ENCODE measurements at places on chromosomes 12 and 14.

DNA sequence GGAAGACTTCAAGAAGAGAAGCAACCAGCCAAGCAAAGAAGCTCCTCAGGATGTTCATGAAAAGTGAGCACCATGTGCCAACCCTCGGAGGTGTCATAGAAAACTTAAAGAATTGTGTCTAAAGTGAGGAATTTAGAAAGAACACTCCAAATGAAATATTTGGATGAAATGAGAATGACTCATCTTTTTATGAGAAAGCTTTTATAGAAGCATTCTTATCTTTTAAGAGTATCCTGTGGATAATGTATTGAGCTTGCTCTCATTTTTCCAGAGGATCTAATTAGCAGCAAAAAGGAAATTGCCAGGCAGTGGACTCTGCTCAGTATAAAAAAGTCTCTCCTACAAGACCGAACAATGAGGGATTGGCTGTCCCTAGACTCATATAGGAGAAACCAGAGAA is 454.9 kb downstream of the LRIG3 start:
- DNase-seq = no peak

- no peak for DNase-seq
Observed at GRCh38 chr12:14999695-15000365, 27.0 kb downstream of the PDE6H start.

DNA sequence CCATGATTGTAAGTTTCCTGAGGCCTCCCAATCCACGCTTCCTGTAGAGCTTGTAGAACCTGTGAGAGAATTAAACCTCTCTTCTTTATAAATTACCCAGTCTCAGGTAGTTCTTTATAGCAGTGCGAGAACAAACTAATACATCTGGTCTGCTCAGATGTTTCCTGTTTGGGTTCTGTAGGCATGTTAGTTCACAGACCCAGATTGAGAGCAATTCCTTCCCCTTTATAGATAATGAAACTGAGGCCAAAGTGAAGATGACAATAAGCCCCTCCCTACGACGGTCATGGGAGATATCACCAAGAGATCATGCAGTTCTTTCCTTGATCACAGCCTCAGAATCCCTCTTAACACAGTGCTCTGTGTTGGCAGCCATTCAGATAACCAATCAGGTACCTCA is 76.5 kb upstream of the CLMN start:
- DNase-seq = no peak

- no peak for DNase-seq
Observed at GRCh38 chr14:70599345-70599744, 1.1 kb downstream of the MED6 start.

DNA sequence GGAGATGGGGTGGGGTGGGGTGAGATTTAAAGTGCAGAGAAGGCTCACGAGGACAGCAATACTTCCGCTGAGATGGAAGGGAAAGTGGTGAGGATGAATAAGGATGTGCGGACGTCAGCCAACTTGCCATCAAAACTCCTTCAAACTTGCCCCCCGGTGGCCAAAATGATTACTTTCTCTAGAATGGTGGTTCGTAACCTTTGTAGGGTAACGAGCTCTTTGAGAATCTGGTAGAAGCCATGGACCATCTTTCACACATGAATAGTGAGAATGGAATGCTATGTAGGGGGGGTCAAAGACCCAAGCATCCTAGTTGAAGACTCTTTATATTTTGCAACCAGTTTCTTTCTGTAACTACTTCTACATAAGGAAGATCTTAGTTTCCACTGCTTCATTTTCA is 245.9 kb upstream of the DDHD1 start:
- DNase-seq = no peak

DNA sequence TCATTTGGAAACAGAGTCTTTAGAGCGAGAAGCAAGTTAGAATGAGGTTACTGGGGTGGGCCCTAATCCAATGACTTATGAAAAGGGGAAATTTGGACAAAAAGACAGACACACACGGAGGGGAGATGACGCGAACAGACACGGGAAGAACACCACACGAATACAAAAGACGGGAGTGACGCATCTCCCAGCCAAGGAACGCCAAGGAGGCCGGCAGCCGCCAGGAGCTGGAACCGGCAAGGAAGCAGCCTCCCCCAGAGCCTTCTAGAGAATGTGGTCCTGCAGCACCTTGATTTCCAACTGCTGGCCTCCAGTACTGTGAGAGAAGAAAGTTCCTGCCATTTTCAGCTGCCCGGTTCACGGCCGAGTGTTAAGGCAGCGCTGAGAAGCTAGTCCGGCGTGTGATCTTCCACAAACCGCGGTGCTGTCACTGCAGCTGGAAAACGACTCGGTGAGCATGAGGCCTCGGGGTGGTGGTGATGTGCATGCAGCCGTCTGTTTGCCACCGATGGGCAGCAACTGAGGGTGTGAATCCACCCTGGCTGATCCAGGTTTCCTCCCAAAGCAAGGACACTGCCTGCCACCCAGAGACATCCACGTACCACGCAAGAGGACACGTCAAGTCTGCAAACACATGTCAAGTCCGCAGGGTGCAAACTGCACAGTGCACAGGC is 124.5 kb downstream of the NCOR2 start:
- no peak for DNase-seq

DNA sequence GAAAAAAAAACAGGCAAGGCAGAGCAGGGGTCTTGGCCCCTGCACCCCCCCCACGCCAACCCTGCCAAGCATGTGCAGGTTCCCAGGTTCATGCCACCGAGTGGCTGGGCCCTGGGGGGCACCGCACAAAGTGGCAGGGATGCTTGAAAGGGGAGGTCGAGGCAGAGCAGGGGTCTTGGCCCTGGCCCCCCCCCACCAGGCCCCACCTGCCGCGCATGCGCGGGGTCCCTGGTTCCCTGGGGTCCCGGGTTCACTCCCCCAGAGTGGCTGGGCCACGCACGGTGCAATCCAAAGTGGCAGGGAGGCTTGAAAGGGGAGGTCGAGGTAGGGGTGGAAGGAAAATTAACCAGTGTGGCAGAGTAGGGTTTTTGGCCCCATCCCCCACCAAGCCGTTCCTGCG is 312.2 kb downstream of the ALG10 start:
- no peak for DNase-seq

DNA sequence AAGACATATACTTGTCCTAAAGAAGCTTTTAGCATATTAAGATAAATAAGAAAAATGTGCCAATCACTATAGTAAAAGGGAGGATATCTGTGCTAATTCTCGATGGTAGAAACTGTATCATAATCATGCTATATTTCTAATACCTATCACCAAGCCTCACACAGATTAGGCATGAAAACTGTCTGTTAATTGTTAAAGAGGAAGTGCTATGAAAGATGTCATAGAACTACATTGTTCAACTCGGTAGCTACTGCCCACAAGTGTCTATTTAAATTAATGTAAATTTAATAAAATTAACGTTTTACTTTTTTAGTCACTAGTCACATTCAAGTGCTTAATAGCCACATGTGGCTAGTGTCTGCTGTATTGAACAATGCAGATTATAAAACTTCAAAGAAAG is 77.5 kb upstream of the KICS2 start:
- no peak for DNase-seq

GRCh38 chr14:70666361-70666686 is 24.6 kb downstream of the TTC9 start:
- DNase-seq = no peak

DNA sequence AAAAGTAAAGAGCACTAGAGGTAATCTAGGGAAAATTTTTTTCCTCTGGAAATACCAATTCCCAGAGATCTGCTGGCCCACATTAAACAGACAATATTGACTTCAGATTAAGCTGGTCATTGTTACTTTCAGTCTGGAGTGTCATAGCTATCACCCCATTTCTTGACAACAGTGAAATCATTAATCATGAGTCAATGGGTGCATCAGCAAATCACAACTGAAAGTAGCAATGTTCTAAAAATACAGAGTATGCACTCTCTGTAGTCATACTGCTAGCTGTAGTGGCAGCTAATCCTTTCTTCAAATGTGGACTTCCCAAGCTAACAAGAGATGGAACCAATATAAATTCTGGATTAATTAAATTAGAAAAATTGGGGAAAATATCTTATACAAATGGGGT is 129.9 kb downstream of the CPNE8 start:
- no peak for DNase-seq

- DNase-seq = no peak
Observed at GRCh38 chr14:69828354-69828753, 31.3 kb upstream of the SLC10A1 start.

DNA sequence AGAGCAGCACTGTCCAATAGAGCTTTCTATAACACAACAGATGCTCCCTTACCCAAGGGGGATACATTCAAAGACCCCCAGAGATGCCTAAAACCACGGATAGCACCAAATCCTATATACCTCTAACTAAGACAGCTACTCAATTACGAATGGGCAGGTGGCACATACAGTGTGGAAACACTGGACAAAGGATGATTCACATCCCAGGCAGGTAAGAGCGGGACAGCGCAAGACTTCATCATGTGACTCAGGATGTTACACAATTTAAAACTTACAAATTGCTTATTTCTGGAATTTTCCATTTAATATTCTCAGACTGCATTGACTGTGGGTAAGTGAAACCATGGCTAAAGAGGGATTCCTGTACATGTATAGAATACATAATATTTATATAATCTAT is 5.5 kb upstream of the HCFC2 start:
- no peak for DNase-seq

GRCh38 chr14:69317102-69317755 is 57.3 kb downstream of the GALNT16 start:
- peak; percentile 24 for DNase-seq

DNA sequence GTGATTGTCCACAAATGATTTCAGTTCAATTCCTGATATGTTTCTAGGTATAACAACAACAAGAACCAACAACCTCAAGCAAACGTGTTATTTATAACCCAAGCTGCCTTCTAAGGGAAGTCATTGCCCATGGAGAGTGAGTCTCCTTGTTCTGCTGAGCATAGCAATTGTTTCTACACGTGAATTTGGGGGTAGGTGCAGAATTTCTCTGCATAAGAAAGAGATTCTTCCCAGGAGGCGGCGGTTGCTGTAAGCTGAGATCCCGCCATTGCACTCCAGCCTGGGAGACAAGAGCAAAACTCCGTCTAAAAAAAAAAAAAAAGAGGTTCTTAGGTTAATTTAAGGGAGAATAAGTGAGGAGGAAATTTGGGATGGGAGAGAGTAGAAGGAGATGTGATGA is 226.5 kb upstream of the PELI2 start:
- no peak for DNase-seq

DNA sequence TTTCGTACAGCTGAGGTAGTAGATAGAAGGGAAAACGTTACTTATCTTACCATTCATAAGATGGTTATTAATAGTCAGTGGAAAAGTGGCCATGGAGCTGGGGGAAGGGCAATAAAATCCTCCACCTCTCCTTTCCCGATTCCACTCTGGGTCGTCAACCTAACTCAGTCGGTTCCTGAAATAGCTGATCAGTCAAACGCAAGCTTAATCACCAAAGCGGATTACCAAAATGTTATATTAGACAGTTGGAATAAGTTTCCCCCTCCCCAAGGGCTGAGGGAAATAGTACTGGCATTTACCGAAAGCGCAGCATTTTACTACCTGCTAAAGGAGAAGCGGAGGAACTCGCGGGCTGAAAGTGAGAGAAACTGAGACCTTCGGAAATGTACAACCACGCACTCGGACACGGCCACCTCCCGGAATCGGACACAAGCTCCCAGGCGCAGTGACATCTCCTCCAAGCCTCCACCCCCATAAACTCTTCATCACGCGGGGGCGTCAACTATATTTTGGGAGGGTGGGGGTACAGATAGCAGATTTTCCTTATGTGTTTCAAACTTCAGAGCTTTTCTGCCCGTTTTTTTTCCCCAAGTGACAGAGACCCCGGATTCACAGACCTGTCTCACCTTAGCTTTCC is 1.2 kb downstream of the PPM1H start:
- DNase-seq = no peak

GRCh38 chr14:103113774-103114173 is 9.5 kb upstream of the TNFAIP2 start:
- no peak for DNase-seq

- no peak for DNase-seq
Observed at GRCh38 chr14:64878837-64879634, 671 bp downstream of the SPTB start.

DNA sequence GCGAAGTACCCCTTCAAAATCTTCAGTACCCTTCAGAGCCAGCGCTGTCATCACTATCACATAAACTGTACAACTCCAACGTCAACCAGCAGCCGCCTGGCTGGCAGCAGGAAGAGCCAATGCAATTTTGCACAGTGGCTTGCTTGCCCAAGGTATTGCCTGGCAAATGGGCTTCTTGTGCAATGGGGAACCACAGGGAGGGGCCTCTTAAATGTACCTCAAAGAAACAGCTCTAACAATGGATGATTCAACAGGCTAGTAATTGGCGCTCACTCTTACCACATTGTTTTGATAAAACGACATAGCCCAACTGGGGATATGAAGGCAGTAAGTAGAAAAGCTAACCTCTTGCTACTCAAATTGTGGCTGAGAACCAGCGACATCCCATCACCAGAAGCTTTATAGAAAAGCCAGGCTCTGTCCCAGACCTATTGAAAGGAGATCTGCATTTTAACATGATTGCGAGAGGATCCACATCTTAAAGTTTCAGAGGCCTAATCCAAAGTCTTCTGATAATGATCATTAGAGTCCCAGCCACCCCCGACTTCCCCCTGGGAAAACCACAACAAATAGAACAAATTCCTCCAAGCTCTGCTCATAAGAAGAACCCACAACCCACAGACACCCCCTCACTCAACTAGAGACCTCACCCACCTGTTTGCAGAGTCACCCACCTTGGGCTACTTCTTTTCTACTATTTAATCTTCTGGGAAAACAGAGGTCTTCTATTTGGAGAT is 125.3 kb upstream of the HIF1A start:
- DNase-seq = peak; percentile 86

DNA sequence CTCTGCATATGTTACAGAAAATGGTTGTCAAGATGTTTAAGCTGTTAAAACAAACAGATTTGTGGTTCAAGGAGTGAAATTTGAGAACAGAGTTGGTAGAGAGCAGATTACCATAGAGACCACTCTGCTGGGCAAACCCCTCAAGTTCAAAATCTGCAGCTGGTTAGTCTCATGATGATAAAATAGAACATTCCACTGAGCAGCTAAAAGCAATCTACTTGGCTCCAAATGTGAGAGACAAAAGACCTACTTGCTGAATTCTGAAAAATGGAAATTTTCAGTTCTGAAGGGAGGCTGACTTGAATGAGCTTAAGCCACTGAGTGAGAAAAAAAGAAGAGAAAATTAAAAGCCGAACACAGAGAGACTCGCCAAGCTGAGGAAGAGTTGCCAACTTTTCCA is 519.3 kb downstream of the NOVA1 start:
- DNase-seq = no peak

- peak; percentile 31 for DNase-seq
Observed at GRCh38 chr14:22886500-22887259, 3.7 kb downstream of the REM2 start.

- no peak for DNase-seq
Observed at GRCh38 chr14:23047034-23047634, 5.1 kb downstream of the PSMB11 start.

DNA sequence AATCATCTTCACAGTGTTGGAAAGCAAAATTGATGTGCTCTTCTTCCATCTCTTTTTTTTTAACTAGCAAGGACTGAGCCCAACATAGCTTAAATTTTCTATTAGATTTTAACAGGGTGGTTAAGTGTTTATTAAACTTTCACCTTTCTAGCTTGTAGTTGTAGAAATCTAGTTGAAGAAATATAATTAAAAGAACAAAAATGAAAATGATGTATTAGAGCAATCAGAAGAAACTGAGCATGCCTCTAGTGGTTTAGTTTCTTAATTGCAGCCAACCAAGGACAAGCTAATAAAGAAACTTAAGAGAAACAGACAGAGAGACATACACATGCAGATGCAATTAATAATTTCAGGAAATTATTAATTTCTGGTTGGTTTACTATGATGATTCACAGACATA is 673.0 kb upstream of the LMO3 start:
- no peak for DNase-seq

All from RCC 7860 (cell line).